ENCODE measurements at places on chromosomes 3 and 15.

DNA sequence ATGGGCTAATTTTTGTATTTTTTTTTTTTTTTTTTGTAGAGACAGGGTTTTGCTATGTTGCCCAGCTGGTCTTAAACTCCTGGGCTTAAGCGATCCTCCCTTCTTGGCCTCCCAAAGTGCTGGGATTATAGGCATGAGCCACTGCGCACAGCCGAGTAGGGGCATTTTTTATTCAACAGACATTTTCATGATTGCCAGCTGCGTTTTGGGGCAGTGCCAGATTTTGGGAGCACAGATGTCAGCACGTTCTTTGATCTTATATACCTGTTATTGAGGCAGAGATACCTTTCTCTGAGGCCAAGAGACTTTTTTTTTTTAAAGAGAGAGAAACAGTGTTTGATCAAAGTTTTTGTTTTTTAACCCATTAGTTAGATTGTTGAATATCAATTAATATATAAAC is 16.8 kb downstream of the NEO1 start:
- no peak for DNase-seq

- DNase-seq: no peak
These were observed 7.8 kb upstream of the MAGEF1 start for GRCh38 chr3:184719709-184720108.

GRCh38 chr15:62138124-62138523 is 27.0 kb downstream of the C2CD4B start:
- no peak for DNase-seq

DNA sequence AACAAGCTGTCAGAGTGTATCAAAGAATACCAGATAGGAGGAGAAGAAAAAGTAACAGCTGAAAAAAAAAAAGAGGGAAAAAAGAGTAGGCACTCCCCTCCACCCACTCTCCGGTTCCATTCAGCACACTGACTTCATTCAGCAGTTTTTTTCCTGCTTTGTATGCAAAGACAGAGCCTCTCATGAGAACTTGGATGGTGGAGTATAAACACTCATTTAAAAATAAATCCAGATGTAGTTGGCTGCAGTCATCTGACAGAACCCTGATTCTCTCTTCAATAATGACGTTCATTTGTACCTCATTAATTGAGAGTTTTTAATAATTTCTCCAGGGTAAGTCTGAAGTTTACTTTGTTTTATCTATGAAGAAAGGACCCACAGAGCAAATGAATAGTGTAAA is 81.0 kb downstream of the TMEM108 start:
- no peak for DNase-seq

DNA sequence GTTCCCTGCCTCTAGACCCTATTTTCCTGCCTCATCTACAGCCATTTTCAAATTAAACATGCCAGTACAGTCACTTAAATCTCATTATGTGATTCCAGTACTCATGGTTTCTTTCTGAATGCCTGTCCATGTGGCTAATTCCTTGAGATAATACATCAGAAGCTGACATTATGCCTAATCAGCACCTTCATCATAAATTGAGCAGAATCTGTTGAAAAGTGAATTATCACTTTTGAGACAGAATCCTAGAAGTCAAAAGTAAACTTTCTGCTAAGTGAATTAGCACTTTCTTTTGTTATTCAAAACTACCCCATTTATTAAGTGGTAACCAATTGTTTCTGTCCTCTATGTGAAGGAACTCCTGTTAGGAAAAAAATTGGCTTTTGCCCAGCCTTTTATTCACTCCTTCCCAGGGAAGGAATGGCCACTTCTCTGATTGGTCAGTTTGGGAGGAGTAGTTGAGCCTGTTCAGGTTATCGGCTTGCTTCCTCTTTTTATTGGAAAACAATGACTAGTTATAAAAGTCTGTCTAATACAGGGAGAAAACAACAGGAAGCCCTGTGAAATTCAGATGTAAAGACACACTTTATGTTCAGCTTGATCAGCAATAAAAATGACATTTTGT is 40.5 kb downstream of the OSTN start:
- DNase-seq: no peak

DNA sequence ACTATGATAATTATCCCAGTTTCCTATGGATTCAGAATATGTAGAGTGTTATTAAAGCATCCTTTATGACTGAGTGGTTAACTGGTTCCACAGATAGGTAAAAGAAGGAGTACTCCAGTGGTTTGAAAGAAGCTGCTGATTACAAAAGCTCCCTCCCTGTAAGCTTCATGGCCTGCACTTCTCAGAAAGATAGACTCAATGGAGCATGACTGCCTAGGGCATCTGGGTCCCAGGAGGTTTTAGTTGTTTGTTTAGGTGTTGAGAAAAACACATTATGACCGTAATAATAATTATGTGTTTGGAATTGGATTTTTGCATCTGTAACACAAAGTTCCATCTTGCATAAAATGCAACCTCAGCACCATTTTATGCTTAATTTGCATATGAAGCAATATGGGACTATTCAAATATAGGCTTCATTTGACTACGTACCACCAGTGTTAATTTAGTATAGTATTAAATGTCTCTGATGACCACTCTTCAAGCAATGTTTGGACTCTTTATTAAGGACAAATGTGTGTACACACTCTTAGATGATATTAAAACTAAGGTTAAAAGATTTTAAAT is 121.1 kb downstream of the ROBO2 start:
- DNase-seq: no peak

DNA sequence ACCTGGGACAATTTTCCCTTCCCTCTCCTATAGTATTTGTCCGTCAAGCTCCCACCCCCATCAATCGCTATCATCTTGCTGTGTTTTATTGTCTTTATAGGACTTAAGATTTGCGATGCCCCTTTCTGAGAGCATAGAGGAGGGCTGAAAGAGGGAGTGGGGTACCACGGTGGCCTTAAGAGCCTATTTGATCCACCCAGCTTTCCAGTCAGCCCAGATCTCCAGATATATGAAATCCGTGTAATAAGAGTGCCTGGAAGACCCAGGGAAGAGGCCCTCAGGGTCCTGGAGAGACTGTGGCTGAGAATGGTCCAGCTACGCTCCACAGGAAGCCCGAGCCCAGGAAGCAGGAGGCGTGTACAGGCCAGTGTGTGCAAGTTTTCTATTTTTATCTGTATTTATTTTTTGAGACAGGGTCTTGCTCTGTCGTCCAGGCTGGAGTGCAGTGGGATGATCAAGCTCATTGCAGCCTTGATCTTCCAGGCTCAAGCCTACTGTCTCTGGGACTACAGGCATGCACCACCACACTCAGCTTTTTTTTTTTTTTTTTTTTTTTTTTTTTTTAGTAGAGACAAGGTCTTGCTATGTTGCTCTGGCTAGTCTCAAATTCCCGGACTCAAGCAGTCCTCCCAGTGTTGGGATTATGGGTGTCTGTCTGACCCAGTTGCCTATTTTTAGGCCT is 964 bp upstream of the NCKIPSD start:
- no peak for DNase-seq

GRCh38 chr3:113000691-113001090 is 9.9 kb downstream of the GTPBP8 start:
- DNase-seq: no peak

DNA sequence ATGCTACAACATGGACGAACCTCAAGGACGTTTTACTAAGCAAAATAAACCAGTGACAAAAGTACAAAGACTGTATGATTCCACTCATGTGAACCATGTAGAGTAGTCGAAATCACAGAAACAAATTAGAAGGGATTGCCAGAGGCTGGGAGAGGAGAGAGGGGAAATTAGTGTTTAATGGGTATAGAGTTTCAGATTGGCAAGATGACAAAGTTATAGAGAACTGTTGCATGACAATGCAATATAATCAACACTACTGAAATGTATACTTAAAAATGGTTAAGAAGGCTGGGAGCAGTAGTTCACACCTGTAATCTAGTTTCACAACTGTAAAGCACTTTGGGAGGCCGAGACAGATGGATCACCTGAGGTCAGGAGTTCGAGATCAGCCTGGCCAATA is 36.9 kb downstream of the PLS1 start:
- no peak for DNase-seq

All from stimulated activated CD8-positive, alpha-beta memory T cell treated with anti-CD3 and anti-CD28 coated beads, Interleukin-4, amount 100 ng/mL, for 1 hour (primary cell).